ENCODE measurements at places on chromosomes 4 and X. TPM values are rescaled to one million over a fixed set of nuclear protein-coding genes. Genes with fewer than 3 reads are reported as not detected.

Gene STPG2
- total RNA-seq, result not detected

Gene KDR
- not detected for total RNA-seq

Gene GAGE13
- total RNA-seq, result not detected

Gene ZCCHC18
- total RNA-seq, result 0.90 TPM

Gene SLC30A9
- 82.7 TPM for total RNA-seq

GRCh38 chrX:44770121-44770520, 73.7 kb upstream of the DUSP21 start:
- no peak overlapping the region for H3K27ac ChIP-seq
- H3K4me3 ChIP-seq, result no peak overlapping the region
- DNase-seq, result no peak
- H3K4me1 ChIP-seq, result peaks cover 6% of the 10 kb centered on the region
- H3K36me3 ChIP-seq, result no peaks in the 10 kb centered on the region

DNA sequence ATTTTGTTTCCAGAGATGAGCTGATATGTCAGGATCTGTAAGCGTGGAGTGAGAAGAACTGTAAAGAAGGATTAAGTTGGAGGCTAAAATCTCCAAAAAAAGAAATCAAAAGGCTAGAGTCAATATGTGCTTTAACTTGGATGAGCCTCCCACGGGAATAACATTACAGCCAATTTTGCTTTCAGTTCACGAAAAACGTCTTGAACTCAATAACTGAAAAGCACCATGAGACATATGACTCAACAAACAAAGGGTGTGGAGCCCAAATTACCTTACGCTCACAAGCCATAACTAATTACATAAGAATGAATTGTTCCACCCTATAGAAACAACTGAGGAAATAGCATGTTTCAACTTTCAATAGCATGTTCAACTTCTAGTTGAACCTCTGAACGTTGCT, 22.3 kb downstream of the TMPRSS11D start:
- no peaks in the 10 kb centered on the region for H3K4me1 ChIP-seq
- H3K27me3 ChIP-seq, result no peaks in the 10 kb centered on the region
- no peaks in the 10 kb centered on the region for H3K36me3 ChIP-seq
- no peak overlapping the region for H3K4me3 ChIP-seq

- H3K4me3 ChIP-seq, result no peak overlapping the region
- peaks cover 15% of the 10 kb centered on the region for H3K4me1 ChIP-seq
- no peak overlapping the region for H3K27ac ChIP-seq
- H3K36me3 ChIP-seq, result no peaks in the 10 kb centered on the region
Measured at GRCh38 chr4:86974551-86974994, 39.8 kb downstream of the AFF1 start.

DNA sequence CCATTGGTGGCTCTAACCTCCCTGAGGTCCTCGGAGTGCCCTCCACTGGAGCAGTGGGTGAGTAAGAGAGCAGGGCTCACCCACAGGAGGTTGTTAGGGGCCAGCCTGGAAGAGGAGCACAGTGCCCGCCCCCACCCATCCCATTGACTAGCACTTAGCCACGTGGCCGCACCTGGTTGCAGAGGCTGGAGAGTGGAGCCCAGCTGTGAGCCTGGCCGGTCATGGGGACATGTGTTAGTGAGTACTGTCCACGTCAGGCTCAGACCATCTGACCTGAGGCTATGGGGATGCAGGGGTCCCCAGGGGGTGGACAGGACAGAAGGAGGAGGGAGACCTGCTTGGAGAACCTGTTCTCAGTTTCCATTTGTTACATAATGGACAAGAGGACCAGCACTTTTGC, 1.4 kb upstream of the MAN2B2 start:
- no peaks in the 10 kb centered on the region for H3K27me3 ChIP-seq
- H3K36me3 ChIP-seq, result peaks cover 15% of the 10 kb centered on the region
- no peak overlapping the region for H3K27ac ChIP-seq
- H3K4me1 ChIP-seq, result peaks cover 17% of the 10 kb centered on the region

GRCh38 chr4:32748498-32748897, 2028.3 kb downstream of the PCDH7 start:
- no peaks in the 10 kb centered on the region for H3K27me3 ChIP-seq
- no peaks in the 10 kb centered on the region for H3K36me3 ChIP-seq
- no peak for DNase-seq
- H3K4me3 ChIP-seq, result no peak overlapping the region

DNA sequence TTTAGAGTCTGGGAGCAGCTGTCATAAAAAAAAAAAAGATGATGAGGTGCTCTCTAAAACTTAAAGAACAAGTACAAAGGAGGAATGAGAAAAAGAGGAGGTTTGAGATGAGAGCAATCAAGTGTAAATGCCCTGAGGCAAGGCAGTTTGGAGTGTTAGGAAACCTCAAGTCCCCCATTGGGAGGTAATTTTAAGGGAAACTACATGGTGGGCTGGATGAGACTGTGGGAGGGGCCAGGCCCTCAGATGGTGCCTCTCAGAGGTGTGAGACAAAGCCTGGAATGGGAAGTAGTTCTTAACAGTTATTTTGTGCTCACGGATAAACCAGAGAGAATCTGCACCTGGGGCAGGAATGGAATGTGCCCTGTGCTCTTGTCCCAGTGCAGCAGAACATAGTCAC, 1.9 kb upstream of the MAGEB3 start:
- H3K4me3 ChIP-seq, result no peak overlapping the region
- no peaks in the 10 kb centered on the region for H3K27me3 ChIP-seq
- H3K4me1 ChIP-seq, result no peaks in the 10 kb centered on the region
- no peaks in the 10 kb centered on the region for H3K36me3 ChIP-seq
- no peak for DNase-seq

- no peaks in the 10 kb centered on the region for H3K27me3 ChIP-seq
- H3K36me3 ChIP-seq, result no peaks in the 10 kb centered on the region
- H3K4me3 ChIP-seq, result no peak overlapping the region
Measured at GRCh38 chr4:165738571-165738970, 134.5 kb upstream of the TLL1 start.

GRCh38 chr4:165384186-165384585, 5.4 kb downstream of the CPE start:
- no peaks in the 10 kb centered on the region for H3K4me1 ChIP-seq
- H3K36me3 ChIP-seq, result no peaks in the 10 kb centered on the region
- no peaks in the 10 kb centered on the region for H3K27me3 ChIP-seq
- DNase-seq, result no peak
- H3K27ac ChIP-seq, result no peak overlapping the region

Data from Karpas-422 (cell line).